ENCODE measurements at places on chromosomes 11 and 22.

GRCh38 chr22:37166675-37167066 is 17.0 kb upstream of the IL2RB start:
- peak; percentile 83 for DNase-seq

DNA sequence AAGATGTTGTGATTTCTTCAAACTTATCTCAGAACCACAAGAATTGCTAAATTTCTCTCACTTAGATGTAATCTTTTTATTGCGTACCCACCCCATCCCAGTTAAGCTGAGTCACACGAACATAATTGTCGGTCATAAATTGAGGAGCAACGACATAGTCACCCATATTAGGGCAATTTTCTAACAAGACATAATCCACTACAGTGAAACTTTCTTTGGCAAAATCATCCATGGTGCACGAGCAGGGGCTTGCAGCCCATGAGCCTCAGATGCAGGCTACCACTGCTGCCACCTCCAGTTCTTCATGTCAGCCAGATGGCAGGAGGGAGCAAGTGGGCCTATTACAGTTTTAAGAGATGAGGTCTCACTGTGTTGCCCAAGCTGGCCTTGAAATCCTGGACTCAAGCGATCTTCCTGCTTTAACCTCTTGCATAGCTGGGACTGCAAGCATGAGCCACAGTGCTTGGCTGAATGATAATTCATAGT is 70.3 kb upstream of the GRK2 start:
- DNase-seq: peak; percentile 47

DNA sequence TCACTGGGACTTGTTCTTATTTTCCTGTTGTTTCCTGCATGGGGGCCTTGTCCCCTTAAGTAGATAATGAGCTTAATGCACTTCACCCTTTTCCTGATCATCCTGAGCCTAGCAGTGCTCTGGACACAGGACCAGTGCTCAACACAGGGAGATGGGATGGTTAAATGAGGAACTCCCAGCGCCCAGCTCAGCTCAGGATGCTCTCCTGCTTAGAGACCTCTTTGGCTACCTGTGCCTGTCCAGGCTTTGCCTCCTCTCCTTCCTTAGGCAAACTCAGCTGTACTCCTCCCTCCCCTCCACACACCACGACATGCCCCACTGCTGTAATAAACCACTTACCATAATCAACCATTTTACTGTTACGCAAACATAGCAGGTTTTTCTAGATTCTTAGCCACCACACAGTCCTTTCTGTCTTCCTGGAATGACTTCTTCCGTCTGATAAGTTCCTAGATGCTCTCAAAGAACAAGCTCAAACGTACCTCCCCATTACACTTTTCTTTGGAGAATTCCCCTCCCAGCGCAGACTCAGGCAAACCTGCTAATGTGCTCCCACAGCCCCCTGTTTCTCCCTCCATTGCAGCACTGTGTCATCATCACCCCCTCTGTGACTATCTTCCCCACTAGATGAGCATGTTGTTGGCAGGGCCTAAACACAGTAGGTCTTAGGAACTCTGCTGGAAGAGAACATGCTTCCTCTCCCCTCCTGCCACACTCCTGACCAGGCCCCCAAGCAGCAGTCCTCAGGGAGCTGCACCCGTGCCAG is 113.6 kb downstream of the MICAL2 start:
- DNase-seq: peak; percentile 68

- no peak for DNase-seq
These were observed 114.4 kb downstream of the NCAM1 start for GRCh38 chr11:113075586-113076095.

DNA sequence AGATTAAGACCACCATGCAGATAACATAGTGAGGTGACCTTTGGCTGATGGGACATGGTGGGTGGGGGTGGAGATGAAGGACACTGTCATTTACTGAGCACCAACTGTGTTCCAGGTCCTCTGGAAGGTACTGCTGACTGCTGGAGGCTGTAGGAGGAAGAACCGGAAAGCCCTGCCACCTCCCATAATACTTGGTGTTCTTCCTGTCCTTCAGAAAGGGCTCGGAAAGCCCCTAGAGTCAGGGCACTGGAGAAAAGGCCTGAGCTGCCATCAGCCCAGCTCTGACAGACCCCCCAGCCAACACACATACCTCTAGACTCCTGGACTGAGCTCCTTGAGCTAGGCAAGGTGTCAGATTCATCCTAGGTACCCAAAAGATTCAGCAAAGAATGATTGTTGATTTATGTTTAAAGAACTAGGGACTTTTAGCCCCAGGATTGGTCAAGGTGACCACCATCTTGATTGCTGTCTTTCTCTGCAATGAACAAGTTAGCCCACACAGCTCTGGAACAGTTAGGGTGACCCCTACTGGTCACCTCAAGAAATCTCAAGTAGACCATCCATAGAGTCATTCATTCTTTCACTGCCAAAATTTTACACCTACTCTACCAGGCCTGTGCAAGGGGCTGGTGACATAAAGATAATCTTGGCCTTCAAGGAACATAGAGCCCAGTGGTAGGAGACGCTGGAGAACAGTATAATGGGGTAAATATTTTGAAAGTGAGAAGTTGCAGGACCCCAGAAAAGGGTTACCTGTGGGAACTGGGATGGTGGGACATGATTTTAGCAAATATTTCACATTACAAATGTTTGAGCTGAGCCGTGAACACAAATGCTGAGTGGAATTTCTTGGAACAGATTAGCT is 39.4 kb downstream of the IRAG1 start:
- peak; percentile 29 for DNase-seq

DNA sequence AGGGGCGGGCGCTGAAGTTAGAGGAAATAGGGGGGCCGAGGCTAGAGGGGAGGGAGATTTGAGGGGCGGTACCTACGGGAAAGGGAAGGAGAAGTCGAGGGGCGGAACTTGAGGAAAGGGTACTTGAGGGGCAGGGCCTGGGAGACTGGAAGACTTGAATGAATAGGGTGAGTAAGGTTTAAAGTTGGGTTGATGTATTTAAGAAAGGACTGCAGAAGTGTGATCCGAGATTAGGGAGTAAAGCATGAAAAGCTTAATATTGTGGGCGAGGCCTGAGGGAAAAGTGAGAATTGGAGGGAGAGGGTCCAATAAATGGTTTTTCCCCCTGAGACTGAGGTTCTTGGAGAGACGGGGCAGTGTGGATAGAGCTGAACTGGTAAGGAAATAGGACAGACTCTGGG is 723 bp downstream of the HSCB start:
- no peak for DNase-seq

DNA sequence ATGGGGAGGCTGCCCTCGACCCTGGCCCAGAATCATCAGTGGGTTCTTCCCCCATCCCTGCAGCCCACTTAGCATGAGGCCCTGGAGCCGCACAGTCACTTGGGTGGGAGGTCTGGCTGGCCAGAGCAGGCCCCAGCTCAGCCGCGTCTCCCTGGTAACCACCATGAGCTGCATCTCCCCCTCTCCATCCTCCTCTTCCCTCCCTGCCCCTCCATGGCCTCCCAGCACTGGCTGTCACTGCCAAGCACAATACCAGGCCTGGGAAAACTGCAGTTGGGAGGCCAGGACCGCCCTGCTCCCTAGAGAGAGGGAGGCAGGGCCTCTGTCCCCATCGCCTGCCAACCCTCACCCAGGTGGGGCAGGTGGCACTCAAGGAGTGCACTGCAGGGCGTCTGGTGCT is 8.0 kb downstream of the CSDC2 start:
- DNase-seq: no peak

DNA sequence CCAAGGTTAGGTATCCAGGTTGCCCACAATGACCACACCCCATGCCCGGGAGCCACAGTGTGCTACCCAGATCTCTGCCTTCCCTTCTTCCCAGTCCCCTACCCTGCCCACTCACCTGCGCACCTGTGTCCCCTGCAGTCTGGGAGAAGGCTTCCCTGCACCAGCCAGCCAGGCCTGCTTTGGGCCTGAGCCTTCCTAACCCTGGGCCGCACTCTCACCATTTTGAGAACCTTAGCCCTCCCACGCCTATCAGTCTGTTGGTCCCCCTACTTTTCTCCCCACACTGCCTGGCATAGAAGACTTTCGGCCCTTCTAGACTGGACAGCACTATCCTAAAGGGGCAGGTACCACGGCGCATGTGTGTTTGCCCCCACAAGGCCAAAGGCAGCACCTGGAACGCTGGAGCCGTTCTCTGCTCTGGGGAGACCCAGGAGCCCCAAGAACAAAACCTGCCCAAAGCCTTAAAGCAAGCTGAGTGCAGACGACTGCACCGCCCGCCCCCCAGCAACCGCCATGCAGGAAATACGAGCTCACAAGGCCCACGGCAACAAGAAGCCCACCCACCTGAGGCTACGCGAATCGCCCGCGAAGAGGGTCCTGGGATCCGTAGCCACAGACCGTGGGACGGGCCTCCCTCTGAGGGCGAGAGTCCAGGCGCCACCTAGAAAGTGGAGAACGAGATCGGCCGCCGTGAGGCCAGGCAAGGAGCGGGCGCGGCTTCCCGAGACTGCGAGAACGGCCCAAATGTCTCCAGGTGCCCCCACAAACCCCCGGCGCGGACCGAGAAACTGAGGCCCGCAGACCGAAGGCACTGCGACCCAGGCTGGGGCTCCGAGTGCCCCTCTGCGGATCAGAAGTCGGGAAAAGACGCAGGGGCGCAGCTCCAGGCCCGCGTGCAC is 546 bp downstream of the GNB1L start:
- DNase-seq: no peak

- DNase-seq: peak; percentile 35
These were observed 59.7 kb upstream of the BARX2 start for GRCh38 chr11:129315781-129316579.

GRCh38 chr11:82631722-82632630 is 101.7 kb downstream of the FAM181B start:
- DNase-seq: no peak

GRCh38 chr11:105265845-105266244 is 126.3 kb upstream of the CARD18 start:
- no peak for DNase-seq

DNA sequence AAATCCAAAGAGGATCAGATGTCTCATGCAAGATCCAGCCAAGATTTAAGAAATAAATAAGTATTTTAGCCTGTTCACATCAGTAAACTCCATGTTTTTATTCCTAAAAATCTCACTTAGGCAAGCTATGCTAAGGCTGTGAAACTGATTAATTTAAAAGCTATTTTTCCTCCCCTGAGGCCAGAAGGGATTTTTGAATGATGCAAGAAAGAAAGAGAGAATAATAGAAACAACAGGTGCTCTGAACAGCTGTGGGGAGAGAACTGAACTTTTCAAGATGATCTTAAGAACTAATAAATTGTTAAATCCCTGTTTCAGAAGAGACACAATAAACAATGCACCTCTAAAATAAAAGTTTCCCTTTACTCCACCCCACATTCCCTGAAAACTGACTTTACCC is 241.6 kb downstream of the DLG2 start:
- DNase-seq: no peak

- DNase-seq: no peak
These were observed 13.0 kb upstream of the OPCML start for GRCh38 chr11:133545199-133545803.

GRCh38 chr11:6604081-6604626 is 580 bp downstream of the ILK start:
- DNase-seq: peak; percentile 60

DNA sequence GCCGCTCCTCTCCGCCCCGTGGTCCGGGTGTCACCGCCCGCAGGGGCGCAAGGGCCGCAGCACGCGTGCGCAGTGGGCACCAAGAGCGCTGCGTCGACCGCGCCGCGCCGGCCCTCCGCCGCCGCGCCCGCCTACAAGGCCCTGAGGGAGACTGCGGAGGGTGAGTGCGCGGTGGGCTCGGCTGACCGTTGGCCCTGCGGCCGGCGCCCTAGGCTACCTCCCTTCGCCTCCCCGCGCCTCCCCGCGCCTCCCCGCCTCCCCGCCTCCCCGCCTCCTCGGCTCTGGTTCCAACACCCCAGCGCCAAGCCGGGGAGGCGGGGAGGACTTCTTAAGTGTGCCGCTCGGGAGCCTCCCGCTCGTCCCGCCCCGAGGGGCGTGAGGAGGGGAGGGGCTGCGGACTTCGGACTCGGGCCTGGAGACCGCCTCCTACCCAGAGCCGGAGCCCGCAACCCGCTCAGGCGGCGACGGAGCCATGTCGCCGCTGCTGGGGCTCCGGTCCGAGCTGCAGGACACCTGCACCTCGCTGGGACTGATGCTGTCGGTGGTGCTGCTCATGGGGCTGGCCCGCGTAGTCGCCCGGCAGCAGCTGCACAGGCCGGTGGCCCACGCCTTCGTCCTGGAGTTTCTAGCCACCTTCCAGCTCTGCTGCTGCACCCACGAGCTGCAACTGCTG is at the start of gene AQP11:
Gene AQP11, plus strand, starts transcription at position 433 of the 673 bp plus-strand sequence. Its CDS starts 40 bp downstream, at position 473.
- DNase-seq: peak; percentile 91

DNA sequence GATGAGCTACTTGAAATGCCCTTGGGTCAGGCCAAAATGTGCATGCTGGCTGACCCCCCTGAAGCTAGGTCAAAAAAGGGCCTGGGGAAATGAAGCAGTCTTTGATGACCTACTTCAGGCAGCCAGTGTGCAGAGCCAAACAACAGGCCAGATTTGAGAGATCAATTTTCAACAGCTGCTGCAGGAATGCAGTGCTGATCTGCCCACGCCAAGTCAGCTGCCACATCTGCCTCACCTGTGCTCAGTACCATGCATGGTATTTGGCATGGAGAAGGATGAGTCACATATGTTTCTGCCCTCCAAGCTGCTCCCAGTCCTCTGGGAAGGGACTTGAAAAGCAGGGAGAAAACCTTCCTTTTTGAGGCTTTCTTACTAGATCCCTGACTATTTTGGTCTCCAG is 35.8 kb downstream of the MTNR1B start:
- no peak for DNase-seq

GRCh38 chr11:125408311-125408711 is 87.8 kb downstream of the FEZ1 start:
- no peak for DNase-seq

- DNase-seq: peak; percentile 37
These were observed 50.4 kb upstream of the SEPTIN5 start for GRCh38 chr22:19663821-19664355.

DNA sequence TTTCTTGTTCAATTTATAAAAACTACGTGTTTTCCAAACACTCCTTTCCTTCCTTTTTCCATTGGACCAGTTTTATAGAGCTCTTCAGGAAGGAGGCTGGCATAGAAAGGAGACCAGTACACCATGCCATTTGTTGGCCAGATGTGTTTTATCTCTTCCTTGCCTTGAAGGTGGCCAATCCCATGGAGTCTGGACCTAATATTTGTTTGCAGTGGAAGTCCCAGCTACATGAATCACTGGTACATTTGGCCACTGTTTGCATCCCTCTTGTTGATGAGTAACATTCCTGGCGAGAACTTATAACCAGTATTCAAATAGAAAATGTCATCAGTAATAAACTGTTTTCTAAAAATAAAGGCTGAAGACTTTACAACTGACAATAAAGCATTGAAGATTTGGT is 110.2 kb downstream of the ANO3 start:
- DNase-seq: no peak

DNA sequence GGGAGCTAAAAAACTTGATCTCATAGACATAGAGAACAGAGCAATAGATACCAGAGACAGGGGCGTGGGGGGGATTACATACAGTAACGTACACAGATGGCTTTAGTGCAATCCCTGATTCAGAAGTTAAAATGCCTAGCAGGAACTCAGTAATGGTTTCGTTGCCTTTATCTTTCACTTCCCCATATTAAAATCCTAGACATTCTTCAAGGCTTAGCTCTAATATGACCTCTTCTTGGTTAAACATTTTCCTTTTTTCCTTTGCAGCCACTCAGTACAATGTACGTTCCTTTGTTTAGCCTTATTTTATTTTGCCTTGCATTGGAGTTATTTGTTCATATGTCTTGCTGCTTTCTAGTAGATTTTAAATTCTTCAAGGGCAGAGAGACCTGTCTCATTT is 104.9 kb downstream of the C11orf87 start:
- no peak for DNase-seq

Data from WERI-Rb-1 (cell line).